BJ (cell line): ENCODE measurements at places on chromosomes 16 and 17.

DNA sequence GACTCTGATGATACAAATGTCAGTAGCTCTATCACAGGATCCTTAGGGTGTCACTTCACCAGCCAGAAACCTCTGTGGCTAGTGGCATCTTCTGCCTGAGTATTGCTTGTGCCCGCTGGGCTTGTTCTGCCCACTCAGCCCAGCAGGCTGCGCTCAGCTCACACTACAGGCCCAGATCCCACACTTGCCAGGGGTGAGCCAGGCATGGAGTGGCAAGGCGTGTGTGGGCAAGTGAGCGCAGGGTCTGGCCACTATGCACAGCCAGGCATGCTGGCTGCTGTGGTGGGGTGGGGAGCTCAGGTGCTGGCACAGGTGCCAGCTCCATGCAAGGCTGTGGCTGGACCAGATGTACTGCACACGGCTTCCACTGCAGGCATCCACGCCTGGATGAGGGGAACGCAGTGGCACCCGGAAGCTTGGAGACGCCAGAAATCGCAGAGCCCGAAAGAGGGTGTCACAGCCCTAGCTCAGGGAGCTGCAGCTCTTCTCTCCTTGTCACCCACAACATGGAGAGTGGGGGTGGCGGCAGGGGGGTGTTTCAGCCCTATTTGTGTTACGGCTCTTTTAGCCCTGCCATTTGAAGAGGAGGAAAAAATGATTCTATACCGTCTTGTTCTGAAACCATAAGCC is 10.2 kb downstream of the CFAP97D1 start:
- DNase-seq, result no peak

- no peak for DNase-seq
Observed at GRCh38 chr16:89723279-89724250, 2.2 kb downstream of the ZNF276 start.

DNA sequence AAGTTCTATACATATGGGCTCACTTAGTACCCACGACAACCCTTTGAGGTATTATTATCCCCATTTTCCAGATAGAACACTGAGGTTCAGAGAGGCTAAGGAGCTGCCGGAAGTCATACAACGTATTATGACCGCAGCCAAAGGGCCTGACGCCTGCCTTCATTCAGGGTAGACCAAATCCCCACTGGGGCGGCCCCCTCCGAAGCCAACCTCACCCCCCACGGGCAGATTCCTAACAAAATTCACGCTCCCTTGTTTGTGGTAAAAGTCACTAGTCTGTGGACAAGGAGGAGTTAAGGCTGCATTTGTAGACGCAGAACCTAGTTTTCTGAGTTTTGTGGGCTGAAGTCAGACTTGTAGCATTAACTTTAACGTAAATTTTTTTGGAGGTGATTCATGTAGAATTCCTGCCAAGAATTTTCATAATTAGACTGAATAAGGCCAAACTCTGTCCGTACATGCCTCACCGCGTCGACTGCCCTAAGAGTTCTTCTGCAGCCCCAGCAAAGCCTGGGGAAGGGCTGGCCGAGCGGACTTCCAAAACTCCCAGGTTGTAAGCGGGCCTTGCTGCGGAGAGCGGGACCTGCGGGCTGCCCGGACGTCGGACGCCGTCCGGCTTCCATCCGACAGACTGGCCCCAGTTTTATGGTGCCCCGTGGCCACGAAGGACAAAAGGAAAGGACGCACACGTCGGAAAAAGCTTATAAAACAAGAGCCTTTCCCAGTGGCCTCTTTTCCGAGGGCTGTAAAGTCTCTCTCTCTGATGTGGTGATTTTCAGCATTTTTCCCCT is 75.7 kb downstream of the NXN start:
- peak; percentile 92 for DNase-seq

DNA sequence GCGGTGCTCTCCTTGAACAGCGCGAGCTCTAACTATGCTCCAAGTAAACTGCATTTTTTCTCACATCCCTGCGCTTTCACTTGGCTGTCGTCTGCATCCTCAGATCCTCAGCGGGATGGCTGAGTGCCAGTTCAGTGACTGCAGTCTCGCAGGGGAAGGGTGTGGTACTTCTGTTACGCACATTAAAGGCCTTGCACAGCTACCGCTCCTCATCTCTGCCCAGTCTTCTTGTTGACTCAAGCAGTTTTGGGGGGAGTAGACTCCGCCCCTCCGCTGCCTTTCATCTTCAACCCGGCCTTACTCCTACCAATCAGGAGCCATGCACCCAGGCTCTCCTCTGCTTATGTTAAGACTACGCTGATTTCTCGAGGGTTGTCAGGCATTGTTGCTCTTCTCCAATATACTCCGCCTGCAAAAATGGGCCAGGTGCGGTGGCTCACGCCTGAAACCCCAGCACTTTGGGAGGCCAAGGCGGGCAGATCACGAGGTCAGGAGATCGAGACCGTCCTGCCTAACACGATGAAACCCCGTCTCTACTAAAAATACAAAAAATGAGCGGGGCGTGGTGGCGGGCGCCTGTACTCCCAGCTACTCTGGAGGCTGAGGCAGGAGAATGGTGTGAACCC is 10.0 kb downstream of the ATP5PD start:
- no peak for DNase-seq

- no peak for DNase-seq
Observed at GRCh38 chr17:5373112-5373511, 46.4 kb downstream of the NUP88 start.

DNA sequence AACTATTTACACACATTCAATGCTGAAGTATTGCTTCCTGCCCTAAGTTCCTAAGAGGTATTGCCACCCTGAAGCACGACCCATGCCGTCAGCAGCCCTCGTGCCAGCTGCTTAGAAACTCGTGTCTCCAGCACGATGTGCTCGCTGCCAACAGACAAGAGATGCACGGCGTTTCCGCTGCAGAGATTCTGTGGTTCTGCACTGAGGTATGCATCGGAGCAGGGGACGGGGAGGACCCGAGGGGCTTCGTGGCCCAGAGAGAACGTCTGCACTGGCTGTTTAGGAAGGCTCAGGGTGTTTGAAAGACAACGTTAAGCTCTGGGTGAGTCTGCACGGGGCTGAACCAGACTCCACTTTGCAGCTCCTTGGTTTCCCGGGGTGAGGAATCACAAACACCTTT is 82.7 kb upstream of the CREBBP start:
- no peak for DNase-seq

GRCh38 chr17:40496634-40497420 is 4.6 kb downstream of the TNS4 start:
- DNase-seq, result no peak

DNA sequence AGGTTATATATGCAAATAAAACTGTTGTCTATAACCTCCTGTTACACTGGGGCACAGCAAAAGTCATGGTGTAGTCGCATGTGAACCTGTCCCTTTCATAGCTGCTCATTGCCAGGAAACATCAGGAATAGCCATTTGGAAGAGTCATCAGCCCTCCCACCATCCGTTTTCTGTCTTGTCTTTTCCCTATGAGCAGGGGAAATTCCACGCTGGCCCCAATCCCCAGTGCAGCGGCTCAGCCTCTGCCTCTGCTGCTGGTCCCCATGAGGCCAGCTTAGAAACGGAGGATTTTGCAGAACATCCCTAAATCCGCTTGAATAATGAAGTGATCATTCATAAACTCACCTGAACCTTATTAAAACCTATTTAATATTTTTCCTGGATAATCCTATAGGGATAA is 10.5 kb downstream of the MAPT start:
- DNase-seq, result no peak

- no peak for DNase-seq
Observed at GRCh38 chr17:39107155-39107554, 44.3 kb downstream of the PLXDC1 start.

- DNase-seq, result no peak
Observed at GRCh38 chr17:58528443-58528842, 14.0 kb upstream of the MTMR4 start.

GRCh38 chr16:64543441-64543840 is 578.4 kb downstream of the CDH11 start:
- DNase-seq, result peak; percentile 15

GRCh38 chr17:63491977-63492618 is 15.2 kb downstream of the ACE start:
- no peak for DNase-seq

DNA sequence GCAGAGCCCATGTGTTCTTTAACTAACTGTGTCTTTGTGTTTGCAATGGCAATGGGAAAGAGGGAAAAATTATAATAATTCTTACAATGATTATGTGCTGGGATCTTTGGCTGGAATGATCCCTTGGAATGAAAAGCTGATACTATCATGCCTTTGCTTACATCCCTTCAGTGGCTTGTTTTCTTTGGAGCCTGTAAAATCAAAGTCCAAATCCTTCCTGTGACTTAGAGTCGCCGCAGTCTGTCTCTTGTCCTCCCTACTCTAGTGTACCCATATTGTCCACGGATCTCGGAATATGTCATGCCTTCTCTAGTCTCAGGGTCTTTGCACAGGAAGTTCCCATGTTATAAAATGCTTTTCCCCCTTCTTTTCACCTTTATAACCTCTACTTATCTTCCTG is 111.7 kb upstream of the MAF start:
- DNase-seq, result no peak

- DNase-seq, result no peak
Observed at GRCh38 chr16:11869353-11870228, 18.2 kb upstream of the RSL1D1 start.

DNA sequence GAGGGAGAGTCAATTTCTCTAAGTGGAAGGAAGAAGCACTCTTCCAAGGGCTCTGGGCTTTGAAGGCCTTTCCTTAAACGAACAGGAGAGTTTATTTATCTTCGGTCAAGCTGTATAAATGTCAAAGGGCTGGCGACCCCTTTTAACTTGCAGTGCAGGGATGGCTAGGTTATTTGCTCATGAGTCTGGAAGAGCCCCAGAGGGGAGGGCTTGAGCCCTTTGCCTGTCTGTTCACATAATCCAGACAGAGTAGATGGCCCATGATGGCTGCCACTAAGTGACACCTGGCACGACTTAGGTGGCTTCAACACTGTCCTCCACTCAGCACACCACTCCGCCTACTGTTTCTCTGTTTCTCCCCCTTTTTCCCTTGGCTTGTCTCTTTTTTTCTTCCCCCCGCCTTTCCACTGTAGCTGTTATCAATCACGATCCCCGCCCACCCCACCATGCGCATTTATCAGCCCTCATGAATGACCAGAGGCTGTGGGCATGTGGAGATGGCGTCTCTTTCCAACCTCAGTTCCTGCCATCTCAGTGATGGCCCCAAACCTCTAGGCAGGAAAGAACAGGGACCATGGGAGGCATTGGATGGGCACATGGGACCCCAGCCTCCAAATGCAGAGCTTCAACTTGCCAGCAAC is 408.7 kb upstream of the TNRC6C start:
- no peak for DNase-seq

DNA sequence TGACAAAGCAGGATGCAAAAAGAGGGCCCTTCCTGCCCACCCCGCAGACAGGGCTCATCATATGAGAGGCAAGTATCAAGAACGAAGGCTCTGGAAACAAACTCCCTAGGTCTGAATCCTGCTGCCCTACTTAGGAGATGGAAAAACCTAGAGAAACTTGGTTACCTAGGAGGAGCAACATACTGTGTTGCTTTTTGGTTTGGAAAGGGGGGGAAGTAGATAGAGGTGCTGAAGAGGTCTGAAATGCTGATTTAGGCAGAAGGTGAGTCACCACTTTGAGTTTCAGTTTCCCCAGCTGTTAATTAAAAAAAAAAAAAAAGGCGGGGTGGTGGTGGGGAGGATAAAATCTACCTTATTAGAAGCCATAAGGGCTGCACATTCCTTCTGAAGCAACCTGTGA is 1.5 kb downstream of the N4BP1 start:
- no peak for DNase-seq

- DNase-seq, result peak; percentile 84
Observed at GRCh38 chr17:79038545-79039135, 14.7 kb downstream of the C1QTNF1 start.

DNA sequence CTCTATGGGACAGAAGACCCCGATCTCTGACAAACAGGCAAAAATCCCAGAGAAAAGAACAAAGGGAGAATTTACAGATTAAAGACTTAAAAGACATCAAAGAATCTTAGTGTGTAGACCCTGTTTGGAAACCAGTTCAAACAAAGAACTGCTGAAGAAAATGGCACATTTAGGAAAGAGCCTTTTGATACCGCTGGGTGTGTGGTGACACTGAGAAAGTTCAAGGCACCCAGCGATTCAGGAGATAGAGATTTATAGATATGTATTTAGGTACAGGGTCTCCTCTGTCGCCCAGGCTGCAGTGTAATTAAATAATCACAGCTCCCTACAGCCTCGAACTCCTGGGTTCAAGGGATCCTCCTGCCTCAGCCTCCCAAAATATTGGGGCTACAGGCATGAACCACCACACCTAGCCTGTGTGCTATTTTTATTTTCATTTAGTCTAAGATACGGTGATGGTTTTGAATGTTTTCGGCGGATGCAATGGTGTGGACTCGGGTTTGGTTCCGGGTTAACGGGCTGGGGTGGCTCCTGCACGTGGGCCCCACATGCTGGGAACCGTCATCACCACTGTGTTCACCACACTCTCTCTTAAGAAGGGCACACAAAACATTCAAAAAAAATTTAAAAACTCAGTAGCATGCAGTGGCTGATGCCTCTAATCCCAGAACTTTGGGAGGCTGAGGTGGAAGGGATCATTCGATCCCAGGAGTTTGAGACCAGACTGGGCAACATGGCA is 114.0 kb downstream of the ZNF778 start:
- DNase-seq, result no peak

DNA sequence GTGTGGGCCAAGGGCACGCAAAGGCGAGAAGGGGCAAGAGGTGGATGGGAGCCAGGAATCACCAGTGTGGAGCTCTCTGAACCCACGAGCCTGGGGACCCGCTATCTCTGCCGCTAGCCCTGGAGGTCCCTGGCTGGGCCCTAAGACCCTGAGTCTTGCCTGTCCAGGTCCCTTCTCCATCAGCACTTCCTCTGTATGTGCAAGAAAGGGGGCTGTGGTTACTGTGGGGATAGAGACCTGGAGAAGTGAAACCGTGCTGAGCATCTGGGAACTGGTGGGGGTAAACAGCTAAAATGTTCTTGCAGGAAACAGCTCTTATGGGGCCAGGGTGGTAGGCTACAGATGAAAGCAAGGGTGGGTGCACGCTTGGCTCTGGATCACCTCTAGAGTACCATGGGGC is 3.1 kb downstream of the SPNS3 start:
- no peak for DNase-seq

GRCh38 chr17:33115366-33115765 is 123.7 kb downstream of the SPACA3 start:
- no peak for DNase-seq

DNA sequence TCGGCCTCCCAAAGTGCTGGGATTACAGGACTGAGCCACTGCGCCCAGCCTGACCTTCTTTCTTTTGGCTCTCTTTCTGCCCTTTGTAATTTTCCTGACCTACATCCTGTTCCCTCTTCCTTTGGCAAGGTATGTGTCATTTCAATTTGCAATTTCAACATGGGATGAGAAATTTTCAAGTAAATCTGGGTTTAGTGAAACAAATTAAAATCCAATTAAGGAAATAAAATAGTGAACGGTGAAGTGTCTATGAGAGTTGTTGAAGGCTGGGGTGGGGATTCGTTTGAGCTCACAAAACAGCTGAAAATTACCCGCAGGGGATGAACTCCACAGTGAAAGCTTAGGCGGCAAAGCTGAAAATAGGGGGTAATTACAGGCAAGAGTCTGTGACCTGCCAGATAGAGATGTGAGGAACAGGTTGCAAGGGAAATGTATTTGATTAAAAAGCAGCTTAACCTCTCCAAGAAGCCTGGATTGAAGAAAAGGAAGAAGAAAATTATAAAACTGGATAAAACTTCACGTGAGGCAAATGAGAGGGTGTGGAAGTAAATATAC is 277.7 kb downstream of the UTP18 start:
- no peak for DNase-seq
